ENCODE measurements at places on chromosomes 3 and 15. TPM values are rescaled to one million over a fixed set of nuclear protein-coding genes. Genes with fewer than 3 reads are reported as not detected.

Gene ANKRD34C
- total RNA-seq, result not detected

Gene ALDH1A3
- not detected for total RNA-seq

Gene SAMD7
- not detected for total RNA-seq

Gene ATP13A5
- total RNA-seq, result not detected

Gene MOBP
- not detected for total RNA-seq

Gene MYL3
- total RNA-seq, result not detected

Gene PCOLCE2
- total RNA-seq, result 1.3 TPM

Gene TMIE
- 0.41 TPM for total RNA-seq

Gene SEC22C
- total RNA-seq, result 40.0 TPM

Gene MYO5C
- total RNA-seq, result 0.98 TPM

Gene XCR1
- not detected for total RNA-seq

Gene DAZL
- not detected for total RNA-seq

Gene C3orf22
- total RNA-seq, result not detected

Gene ACKR2
- 2.8 TPM for total RNA-seq

Gene MB21D2
- 6.6 TPM for total RNA-seq

Gene SLC9C1
- total RNA-seq, result not detected

Gene SPATA12
- total RNA-seq, result not detected

Gene SERINC4
- 0.08 TPM for total RNA-seq

Gene KBTBD13
- total RNA-seq, result not detected

Gene NIPA2
- total RNA-seq, result 96.7 TPM

Gene KY
- total RNA-seq, result not detected

Gene SLC24A5
- total RNA-seq, result not detected

Gene C3orf70
- total RNA-seq, result 0.06 TPM

Gene GTF2A2
- total RNA-seq, result 246 TPM

Gene DVL3
- 22.9 TPM for total RNA-seq

Gene CIDEC
- total RNA-seq, result not detected

Gene FANCD2OS
- not detected for total RNA-seq

Gene ILDR1
- total RNA-seq, result not detected

Gene TIMP4
- total RNA-seq, result not detected

Gene LEKR1
- total RNA-seq, result 2.4 TPM

Gene GABRB3
- total RNA-seq, result 0.16 TPM

Gene FETUB
- total RNA-seq, result not detected

Gene LRRC31
- not detected for total RNA-seq

Gene WNT7A
- 0.20 TPM for total RNA-seq

Gene NEK10
- total RNA-seq, result 0.80 TPM

Gene GASK1A
- 0.08 TPM for total RNA-seq

Gene PYGO1
- total RNA-seq, result not detected

Gene ERICH6
- not detected for total RNA-seq

Gene HERC2
- total RNA-seq, result 28.1 TPM
